Right atrium auricular region (tissue), 2 donors: ENCODE measurements at places on chromosomes 1 and 21.

- DNase-seq = no peak
Measured at GRCh38 chr1:15610167-15610566, 7.1 kb upstream of the DDI2 start.

GRCh38 chr1:172719066-172719627 lies 60.2 kb downstream of the FASLG start:
- DNase-seq = no peak

GRCh38 chr1:186213225-186213607 lies 161.8 kb downstream of the TPR start:
- no peak for DNase-seq

DNA sequence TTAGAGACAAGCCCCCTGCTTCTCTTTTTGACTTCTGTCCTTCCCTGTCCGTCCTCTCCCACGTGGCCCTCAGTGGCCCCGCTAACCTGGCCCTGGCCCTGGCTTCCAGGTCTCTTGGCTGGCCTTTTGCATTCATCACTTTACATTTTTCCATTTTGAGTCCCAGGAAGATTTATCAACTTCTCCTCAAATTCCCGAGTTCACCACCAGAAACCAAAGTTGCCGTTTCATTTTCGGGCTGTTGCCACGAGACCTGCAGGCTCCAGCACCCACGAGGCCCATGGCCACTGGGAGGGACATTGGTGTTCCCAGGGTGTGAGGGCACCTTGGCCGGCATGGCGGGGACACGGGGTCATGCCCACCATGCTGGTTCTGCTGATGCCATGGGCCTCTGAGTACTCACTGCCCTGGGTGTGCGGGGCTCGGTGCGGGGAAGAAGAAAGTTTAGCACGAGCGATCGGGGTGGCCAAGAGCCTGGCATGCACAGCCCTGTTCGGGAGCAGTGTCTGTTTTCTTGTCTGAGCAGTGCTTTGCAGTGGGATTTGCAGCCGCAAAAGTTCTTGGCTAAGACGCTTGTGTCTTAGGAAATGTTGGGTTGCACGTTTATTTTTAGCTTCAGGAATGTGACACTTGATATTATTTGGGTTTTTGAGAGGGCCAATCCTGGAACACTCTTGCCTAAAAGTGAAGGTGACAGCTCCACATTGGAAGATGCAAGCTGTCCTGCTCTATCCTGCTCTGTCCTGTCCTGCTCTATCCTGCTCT lies 40.4 kb upstream of the ADARB1 start:
- DNase-seq = no peak

- no peak for DNase-seq
Measured at GRCh38 chr1:112575154-112575804, 43.7 kb downstream of the ST7L start.

DNA sequence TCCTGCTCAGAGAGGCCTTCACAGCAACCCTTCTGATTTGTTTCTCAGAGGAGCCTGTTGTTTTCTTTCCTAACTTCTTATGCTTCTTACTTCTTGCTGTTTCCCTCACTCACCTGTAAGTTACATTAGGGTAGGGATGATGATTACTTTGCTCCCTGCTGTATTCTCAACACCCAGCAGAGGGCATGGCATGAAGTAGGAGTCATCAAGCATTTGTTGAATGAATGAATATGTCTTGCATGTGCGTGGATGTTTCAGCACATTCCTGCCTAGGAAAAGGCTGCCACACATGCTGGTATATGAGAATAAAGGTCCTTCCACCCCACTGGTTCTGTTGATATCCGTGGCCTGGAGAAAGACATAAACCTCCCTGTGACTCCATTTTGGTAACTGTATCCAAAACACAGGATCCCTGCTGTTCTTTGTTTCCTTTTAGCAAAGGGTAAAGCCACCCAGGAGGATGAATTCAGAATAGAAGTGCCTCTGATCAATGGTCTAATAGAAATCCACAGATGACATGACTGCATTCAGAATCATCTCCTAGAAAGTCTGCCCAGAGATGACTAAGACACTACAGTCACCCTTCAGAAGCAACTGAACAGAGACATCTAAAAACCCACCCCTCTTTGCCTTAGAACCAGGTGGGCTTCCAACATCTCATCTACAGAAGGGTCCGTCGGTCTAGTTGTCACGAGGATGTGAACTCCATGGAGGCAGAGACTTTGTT lies 168.8 kb downstream of the ZSCAN20 start:
- no peak for DNase-seq

DNA sequence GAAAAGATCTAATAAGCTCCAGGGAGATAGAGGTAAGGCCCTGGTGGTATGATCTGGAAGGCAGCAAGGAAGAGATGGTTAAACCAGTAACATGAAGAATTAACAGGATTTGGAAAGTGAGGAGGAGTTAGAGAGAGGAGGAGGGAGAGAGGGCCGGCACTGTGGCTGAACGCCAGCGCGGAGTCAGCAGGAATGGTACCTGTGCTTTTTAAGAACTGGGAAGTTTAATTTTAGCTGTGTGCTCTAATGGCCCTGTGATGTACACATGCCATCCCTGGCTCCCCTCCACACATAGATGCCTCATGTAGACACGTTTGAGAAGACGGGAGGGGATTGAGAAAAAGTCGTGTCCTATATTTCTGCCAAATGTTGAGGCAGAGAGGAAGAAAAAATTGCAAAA lies 13.8 kb upstream of the AVPR1B start:
- no peak for DNase-seq

DNA sequence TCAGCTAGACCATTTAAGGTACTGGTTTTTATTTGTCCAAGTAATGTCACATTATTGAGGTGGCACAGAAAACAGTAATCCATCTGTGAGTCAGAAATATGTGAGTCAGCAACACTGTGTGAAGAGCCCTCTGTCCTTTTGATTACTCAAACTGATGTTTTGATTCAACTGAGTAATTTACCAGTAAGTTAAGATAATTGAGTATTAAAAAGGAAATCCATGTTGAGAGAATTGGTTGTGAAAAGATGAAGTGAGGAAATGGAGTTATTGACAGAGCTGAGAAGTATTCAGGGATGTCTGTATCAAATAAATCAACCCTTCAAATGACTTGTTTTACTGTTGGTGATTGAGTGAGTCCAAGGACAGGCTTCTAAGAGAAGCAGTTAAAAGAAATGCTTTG lies 302.7 kb upstream of the SGIP1 start:
- DNase-seq = no peak

DNA sequence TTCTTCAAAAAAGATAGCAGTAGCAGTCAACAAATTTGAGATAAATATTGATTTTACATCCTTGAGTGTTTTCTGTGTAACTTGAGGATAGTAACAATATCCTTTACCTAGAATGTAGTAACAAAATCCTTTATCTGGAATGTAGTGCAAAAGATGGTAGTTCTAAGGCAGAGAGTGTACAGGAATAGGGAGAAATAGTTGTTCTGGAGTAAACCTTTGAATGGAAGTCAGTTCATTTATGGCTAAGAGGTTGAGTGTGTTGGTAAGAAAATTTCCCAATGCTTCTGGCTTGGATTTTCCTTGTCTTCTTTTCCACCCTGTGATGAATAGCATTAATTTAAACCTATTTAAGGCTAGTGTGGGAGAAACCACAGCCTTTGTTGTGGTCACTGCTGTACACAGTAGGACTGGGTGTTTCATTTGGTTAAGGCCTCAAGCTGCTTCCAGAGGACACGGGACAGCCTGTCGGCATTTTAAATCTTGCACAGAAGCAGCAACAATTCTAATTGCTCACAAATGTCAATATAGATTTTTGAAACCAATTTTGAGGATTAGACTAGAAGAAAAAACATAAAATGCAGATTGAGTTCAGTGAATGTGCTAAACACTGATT lies 11.3 kb downstream of the NFIA start:
- no peak for DNase-seq

- DNase-seq = no peak
Measured at GRCh38 chr1:50271337-50271736, 151.9 kb downstream of the DMRTA2 start.

GRCh38 chr1:174110053-174110452 lies 49.3 kb upstream of the RABGAP1L start:
- DNase-seq = no peak

DNA sequence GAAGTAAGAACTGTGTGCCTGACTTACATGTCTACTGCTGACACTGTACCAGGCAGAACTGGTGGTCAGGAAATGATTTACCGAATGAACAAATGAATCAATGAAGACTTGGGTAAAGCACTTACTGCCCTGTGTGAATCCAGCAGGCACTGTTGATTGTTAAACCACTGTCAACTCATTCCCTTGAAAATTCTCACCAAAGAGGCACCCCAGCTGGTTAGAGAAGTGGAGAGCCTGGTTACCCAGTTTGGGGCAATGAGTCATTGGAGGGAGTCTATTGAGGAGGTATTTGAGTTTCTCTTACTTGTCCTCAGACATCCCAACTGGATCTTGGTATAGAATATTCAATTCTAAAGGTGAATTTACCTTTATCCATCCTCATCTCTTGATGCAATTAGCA lies 34.2 kb downstream of the JUN start:
- DNase-seq = no peak

DNA sequence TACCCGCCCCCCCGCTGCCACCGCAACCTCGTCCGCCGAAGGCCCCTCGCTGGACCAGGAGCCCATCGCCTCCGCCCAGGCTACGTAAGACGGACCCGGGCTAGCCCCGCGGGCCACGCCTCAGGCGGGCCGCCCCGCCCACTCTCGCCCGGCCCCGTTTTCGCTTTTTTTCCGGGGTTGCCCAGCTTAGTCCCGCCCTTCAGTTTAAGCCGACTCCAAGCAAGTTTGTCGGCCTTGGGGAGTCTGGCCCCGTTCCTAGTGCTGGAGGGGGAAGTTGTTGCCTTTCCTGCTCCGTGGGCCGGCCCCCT lies 3.0 kb downstream of the RUSC1 start:
- DNase-seq = peak; percentile 90
